Activated T-helper 17 cell treated with anti-CD3 and anti-CD28 coated beads, Interleukin-2, amount 50 U/mL, for 72 hours (primary cell): ENCODE measurements at places on chromosomes 4 and X. TPM values are rescaled to one million over a fixed set of nuclear protein-coding genes. Genes with fewer than 3 reads are reported as not detected.

DNA sequence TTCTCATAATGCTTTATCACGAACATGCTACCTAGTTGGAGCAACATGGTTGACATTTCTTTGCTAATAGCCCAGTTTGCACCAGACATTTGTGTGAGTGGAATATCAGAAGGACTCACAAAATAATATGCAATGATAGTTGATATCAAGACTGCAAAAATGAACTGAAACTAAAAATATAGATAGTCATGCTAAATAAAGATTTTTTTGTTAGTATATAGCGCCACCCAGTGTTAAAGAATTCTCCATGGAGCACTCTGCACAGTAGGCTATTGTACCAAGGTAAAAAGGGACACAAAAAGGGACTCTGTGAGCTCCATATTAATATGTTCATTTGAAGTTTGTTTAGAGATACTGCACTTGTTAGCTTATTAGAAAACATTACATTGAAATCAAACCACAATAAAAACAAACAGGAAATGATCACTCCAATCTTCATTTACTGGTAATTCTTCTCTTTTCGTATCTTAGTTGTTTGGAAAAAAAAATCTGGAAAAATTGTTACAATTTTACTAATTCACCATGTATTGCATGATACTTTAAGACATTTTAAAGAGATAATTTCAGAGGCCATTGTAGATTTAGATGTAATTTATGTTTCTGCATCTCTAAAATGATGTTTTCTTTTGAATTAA, 1509.6 kb downstream of the ADGRL3 start:
- no peak for ATAC-seq

The KCND1 gene
- 7.2 TPM for total RNA-seq

DNA sequence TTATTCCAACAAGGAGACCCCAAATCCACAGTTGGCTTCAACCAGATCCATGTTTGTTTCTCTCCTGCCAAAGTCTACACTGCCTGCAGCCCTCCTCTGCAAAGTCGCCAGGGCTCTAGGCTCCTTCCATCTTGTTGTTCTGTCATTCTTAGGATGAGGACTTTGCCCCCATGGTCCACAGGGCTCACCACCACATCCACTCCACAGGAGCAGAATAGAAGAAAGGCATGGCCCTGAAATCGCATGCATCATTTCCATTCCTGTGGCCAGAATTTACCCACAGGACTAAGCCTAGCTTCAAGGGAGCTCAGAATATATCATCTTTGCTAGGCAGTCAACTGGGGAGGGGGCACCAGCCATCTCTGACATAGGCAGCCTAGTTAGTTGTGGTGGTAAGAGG, 254.7 kb downstream of the FBXW7 start:
- no peak for ATAC-seq

The TRPC3 gene
- total RNA-seq, result 0.95 TPM

DNA sequence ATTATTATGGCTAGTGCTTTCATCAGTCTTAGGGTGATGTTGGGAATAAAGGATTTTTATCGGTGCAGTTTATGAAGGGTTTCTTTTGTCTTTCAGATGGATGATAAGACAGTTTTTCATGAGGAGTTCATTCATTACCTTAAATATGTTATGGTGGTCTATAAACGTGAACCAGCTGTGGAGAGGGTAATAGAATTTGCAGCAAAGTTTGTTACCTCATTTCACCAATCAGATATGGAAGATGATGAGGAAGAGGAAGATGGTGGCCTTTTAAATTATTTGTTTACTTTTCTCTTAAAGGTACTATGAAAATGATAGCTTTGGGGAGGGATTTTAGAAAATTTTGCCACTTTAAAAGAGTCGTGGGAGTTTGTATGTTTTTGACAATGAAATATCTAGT, 1.3 kb downstream of the NCAPG start:
- no peak for ATAC-seq
